ENCODE measurements at places on chromosomes 16 and 17.

DNA sequence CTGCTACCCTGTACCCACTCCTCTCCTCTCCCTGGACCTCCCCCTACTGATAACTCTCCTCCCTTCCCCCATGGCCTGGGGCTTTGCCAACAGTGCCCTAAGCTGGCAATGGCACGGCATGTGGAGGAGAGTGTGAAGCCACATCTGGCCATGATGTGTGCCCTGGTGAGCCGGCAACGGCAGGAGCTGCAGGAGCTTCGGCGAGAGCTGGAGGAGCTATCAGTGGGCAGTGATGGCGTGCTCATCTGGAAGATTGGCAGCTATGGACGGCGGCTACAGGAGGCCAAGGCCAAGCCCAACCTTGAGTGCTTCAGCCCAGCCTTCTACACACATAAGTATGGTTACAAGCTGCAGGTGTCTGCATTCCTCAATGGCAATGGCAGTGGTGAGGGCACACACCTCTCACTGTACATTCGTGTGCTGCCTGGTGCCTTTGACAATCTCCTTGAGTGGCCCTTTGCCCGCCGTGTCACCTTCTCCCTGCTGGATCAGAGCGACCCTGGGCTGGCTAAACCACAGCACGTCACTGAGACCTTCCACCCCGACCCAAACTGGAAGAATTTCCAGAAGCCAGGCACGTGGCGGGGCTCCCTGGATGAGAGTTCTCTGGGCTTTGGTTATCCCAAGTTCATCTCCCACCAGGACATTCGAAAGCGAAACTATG lies 5.2 kb downstream of the TRAF4 start:
- no peak for DNase-seq

- no peak for DNase-seq
These were observed 472 bp upstream of the NME2 start for GRCh38 chr17:51165680-51166197.

GRCh38 chr16:11059588-11059987 lies 115.2 kb downstream of the CLEC16A start:
- DNase-seq, result no peak

DNA sequence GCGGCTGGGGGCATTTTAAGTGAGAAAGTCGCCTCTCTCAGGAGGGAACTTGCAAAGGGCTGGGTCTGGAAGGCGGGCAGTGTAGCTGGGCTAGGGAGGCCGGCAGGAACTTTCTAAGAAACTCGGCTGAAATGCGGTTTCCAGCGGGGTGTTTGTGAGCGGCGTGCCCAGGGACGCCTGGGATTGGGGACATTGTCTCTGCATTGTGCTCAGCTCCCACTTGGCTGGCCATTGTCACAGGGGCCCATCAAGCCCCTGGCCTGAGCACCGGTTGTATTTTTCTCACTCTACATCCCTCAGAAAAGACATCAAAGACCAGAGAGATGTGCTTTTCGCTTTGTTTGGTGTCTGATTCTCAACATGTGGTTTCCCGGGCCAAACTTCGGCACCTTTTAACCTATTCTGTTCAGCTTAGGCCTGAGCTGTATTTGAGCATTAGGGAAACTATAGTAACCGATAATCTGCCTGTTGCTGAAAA lies 291.1 kb upstream of the IRX3 start:
- DNase-seq, result no peak

DNA sequence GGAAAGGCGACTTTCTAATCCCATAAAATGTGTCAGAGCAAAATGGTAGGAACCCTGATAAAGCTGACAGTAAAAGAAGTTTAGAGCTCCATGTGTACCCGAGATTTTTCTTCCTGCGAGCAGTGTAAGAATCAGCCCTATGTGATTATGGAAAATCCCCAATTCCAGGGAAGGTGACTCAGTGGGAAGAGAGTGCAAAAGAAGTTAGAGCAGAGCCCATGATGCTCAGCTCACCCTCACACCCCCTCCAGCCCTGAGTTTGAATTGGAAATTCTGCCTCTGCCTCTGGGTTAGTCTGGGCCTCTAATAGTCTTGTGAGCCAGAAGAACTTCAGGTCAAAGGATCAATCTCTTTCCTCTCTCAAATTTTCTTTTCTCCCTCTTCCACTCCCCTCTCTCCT lies 12.5 kb downstream of the C17orf78 start:
- DNase-seq, result no peak

DNA sequence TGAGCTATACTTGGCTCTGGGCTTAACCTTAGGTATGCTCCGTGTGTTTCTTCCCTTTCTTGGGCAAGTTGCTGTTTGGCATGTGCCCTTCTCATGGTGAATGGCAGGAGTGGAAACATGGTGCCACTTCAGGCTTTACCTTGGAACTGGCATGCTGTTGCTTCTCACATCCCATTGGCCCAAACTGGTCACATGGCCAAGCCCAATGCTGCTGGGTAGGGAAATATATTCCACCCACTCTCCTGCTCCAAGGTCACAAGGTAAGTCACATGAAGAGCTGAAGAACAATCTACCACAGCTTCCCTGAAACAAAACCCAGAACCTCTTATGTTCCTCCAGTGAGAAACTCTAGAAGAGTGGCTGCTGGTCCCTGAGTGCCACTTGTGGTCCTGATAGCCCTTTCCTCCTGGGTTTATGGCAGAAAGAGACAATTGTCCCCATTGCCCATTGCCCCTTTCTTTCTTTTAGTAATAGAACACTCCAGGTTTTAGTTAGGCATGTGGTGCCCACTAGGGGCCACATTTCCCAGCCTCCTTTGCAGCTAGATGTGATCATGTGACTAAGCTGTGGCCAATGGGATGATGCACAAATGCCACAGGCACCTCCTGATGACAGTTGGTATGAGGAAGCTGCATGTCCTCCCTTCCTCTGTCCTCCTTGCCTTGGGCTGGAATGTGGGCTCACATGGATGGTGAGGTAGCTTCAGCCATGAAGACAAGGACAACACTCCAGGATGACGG lies 50.3 kb downstream of the MEOX1 start:
- DNase-seq, result no peak

GRCh38 chr17:2705263-2705662 lies 6.3 kb downstream of the CLUH start:
- DNase-seq, result no peak

Data from stimulated activated CD8-positive, alpha-beta memory T cell treated with anti-CD3 and anti-CD28 coated beads, Interleukin-7, amount 100 ng/mL, for 24 hours (primary cell).